NCI-H748 treated with DMSO at 0.1 percent for 48 hours (cell line): ENCODE measurements at places on chromosomes 3 and 15.
A peak's percentile ranks its signal among the peaks of the same experiment; 100 is the strongest.

DNA sequence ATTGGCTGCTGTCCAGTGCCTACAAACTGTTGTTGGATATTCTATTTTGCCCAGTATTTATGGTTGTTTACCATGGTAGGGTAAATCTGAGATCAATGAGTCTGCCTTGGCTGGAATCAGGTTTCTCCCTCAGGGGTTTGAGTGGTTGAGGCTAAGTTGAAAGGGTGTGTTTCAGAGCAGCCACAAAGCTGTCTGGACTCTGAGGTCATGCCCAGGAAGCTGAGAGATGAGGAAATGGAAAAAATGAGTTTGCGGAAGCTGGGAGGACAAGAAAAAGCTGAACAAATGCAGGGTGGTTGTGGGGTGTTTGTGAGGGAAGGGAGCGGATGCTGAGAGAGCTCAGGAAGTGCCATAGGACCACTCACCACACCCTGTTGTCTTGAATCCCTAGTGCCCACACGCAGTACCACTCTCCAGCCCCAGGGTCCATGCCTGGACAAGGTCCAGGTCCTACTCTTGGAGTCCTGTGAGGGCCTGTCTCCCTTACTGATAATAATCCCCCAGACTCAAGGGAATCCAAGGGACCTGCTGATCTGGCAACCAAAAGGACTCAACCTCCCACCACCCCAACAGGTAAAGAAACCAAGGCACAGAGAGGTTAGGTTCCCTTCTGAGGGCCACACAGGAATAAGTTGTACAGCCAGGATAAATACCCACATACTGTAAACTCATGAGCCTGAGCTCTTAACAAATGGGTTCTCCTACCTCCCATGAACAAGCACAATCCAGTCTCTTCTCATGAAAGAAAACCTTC lies 81.6 kb downstream of the PPCDC start:
- DNase-seq: no peak

DNA sequence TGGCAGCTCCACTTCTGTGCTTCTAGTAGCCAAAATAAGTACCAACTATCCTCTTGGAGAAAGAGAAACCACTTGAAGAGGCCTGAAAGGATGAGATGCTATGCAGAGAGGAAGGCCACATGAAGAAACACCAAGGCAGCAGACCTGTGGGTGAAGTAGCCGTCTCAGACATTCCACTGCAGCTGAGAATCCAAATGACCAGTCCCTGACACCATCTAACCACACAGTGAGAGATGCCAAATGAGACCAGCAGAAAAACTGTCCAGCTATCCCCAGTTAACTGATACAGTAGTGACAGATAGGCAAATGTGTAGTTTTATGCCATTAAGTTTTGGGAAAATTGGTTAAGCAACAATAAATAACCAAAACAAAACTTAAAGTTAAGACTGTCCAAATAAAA lies 47.9 kb upstream of the ZSCAN2 start:
- no peak for DNase-seq

DNA sequence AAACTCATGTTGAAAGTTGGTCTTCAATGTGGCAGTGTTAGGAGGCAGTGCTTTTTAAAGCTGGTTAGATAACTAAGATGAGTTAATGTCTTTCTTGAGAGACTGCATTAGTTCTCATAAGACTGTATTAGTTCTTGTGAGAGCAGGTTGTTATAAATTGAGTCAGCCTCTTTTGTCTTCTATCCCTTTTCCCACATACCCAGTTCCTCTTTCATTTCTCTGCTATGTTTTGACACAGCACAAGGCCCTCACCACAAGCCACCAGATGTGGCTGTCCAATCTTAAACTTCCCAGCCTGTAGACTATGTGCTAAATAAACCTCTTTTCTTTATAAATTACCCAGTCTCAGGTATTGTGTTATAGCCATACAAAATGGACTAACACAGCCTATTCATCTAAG lies 94.6 kb upstream of the SNTN start:
- no peak for DNase-seq

- no peak for DNase-seq
These were observed 16.1 kb downstream of the KLF15 start for GRCh38 chr3:126340943-126341754.

GRCh38 chr3:98246142-98246541 lies 17.9 kb upstream of the OR5H6 start:
- DNase-seq: no peak

DNA sequence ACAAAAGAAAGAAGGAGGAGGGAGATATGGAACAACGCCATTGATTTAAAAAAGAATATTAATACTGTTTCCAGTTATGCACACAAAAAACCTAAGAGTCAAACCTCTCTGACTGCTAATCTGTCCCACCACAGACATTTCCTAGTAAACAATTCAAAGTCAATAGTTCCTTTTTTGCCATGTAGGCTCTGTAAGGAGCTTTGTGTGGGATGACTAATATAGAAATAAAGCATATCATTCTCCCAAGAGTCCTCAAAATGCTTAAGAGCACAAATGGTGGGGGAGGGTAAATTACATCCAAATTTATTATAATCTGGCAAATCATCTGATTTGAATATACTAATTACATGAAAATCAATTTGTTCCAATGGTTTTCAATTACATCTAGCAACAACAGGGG lies 155.9 kb upstream of the CNTN4 start:
- no peak for DNase-seq

GRCh38 chr3:24944805-24945520 lies 450.3 kb upstream of the THRB start:
- DNase-seq: no peak

GRCh38 chr3:187954516-187954872 lies 199.5 kb upstream of the LPP start:
- no peak for DNase-seq

GRCh38 chr15:23411841-23412240 lies 35.2 kb downstream of the GOLGA6L2 start:
- no peak for DNase-seq

- peak; percentile 11 for DNase-seq
These were observed 133.3 kb downstream of the GRM7 start for GRCh38 chr3:6994081-6994668.

DNA sequence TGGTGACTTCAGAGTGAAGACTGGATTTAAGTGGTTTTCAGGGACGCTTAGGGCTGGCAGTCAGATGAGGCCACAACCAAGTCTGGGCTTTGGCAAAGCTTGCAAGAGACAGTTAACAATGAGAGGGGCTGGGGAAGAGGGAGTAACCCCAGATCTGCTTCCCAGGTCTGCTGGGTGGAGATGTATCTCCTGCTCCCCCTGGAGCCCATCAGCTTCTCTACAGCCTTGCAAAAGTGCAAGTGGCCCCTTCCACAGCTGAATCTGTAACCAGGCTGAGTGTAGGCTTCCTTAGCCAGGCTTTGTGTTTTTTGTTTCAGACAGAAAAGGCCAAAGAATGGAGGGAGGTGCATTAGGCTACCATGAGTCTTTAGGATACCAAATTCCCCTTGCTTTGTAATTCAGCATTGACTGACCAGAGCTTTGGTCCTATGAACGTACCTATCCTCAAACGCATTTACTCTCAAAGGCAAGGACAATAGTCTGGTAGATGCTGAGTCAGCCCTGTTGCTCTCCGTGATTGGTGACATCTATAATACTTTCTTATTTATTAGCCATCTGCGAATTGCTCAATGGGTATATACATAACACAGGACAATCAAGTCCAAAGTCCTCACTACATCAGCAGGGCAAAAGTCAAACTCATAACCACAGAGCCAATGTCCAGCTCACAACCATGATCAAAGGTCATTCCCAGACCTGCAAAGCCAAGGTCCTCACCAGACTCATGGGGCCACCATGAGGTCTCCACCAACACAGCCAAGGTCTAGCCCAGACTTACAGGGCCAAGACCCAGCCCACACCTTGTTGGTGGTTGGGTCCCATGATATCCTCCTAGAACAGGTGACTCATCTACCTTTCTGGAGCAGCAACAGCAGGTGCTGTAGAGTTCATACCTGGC lies 17.1 kb downstream of the CCDC13 start:
- no peak for DNase-seq

GRCh38 chr15:62051166-62051565 lies 9.1 kb downstream of the VPS13C start:
- DNase-seq: no peak

GRCh38 chr3:42183991-42184632 lies 81.9 kb downstream of the CCK start:
- DNase-seq: no peak
